ENCODE measurements at places on chromosomes 6 and 20.
A peak's percentile ranks its signal among the peaks of the same experiment; 100 is the strongest.

DNA sequence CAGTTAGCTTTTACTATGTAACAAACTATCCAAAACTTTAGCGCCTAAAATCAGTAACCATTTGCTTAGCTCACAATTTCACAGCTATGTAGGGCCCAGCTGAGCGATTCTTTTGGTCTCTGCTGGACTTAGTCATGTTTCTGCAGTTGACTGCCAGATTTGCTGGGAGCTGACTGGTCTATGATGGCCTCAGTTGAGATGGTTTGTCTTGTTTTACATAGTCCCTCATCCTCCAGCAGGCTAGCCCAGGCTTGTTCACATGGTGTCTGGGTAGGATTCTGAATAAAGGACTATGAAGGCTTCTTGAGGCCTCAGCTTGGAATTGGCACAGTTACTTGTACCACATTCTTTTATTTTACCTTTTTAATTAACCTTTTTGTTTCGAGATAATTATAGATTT is 247.8 kb upstream of the CHD6 start:
- no peak for DNase-seq

DNA sequence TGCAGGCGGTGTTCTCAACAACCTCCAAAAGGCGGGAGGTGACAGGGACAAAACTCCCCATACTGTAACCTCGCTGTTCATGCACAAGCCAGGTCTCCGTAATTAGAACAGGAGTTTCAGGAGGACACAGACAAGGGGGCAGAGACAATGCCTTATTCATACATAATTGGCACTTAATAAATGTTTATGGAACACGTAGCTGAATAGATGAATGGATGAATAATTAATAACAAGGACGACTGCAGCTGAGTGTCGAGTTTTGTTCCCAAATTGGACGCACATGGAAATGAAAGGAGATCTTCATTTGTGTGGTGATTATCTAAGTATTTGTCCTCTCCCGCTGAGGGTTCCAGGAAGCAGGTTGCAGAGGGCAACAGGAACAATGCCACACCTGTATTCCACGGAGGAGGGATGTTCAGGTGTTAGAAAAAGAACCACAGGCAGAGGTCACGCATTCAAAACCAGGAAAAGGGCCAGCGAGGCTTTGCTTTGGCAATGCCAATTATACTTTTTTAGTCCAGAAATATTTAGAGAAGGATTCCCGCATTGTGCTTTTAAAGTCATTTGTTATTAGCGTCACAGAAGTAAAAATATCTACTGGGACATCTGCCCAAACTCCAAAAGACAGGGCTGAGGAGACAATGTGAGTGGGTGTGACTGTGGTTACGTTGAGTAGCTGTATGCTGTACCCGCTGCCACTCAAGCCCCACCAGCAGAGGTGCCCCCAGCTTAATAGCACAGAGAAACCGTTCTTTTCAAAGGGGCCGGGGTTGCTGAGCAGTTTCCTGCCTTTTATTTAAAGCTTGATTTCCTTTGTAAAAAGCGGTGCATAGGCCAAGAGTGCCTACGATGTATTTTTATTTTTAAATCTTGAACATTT is 123.3 kb downstream of the PXDC1 start:
- peak; percentile 99 for DNase-seq

DNA sequence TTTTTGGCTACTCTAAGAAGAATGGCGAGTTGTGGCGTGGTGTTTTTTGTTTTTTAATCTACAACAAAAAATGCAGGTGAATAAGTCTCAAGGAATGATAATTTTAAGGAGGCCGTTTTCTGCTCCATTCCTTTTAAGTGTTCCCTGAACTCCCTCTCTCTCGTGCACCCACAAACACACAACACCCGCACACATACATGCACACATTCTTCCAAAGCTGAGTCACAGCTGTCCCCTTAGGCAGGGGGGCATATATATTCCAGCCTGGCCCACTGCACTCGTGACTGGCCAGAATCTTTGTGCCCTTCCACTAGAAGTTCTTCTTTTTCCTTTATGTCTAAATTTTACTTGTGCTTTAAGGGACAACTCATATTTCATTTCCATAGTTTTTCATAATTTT is 405.7 kb downstream of the LMBRD1 start:
- DNase-seq: no peak

- DNase-seq: no peak
Measured at GRCh38 chr6:46719099-46719498, 16.1 kb downstream of the PLA2G7 start.

GRCh38 chr20:9611921-9612320 is 97.5 kb downstream of the LAMP5 start:
- no peak for DNase-seq

DNA sequence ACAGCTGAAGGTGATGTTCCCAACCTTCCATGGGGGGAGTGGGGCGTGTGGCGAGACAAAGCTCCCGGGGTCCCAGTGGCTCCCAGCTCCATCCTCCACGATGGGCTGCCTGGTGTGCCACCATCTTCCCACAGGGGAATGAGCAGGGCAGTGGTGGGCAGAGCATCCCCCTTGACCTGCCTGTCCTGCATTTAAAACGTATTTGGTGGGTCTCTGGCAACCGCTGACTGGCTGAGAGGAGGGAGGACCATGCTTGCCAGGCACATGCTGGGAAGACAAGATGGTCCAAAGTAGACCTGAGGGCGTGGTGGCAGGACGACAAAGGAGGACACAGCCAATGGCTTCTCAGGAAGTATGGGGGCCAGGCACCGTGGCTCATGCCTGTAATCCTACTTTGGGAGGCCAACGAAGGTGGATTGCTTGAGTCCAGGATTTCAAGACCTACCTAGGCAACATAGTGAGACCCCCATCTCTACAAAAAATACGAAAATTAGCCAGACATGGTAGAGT is 4.9 kb downstream of the TLDC2 start:
- DNase-seq: no peak

DNA sequence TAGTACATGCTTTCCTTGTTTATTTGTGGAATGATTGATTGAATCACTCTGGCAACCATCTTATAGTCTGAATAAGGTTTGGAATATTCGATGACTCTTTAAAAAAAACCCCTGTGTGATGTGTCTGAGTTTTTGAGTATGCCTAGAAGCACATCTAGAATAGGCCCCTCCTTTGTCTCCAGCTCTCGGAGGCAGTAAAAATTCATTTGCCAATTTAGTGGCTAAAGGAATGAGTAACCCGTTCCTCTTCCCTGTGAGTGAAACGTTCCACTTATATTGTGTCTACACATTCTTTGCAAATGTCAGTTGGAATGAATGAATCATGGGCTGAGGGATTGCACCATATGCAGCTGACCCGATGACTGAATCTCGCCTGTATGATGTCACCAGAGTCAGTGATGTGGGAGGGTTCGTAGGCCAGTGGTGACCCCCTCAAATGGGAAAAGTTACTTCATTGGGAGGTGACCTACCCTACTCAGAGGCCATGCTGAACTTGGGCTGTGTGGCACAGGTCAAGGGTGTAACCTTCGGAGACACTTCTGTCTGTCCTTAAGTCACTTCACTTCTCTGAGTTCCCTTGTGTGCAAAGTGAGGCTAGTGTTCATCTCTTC is 21.6 kb downstream of the MOCS3 start:
- peak; percentile 18 for DNase-seq

DNA sequence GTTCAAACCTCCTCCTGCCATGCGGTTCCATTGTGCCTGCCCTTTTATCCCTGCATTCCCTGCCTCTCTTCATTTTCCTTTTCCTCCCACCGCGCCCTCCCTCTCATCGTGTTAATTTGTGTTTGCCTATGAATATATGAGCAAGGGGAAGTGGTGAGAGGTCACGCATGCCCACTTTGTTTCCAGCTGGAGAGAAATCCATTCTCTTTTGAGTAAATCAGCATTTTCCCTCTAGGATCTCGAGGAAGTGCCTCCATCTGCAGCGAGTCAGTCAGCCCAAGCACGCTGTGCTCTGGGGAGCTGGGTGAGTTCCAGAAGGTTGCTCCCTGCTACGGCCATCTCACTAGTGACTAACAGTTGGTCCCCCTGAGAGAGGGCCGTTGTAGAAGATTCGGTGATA is 42.9 kb downstream of the CDH26 start:
- peak; percentile 78 for DNase-seq

- no peak for DNase-seq
Measured at GRCh38 chr6:135703007-135703406, 148.5 kb upstream of the PDE7B start.

GRCh38 chr20:52294106-52294628 is 102.6 kb upstream of the ZFP64 start:
- no peak for DNase-seq

DNA sequence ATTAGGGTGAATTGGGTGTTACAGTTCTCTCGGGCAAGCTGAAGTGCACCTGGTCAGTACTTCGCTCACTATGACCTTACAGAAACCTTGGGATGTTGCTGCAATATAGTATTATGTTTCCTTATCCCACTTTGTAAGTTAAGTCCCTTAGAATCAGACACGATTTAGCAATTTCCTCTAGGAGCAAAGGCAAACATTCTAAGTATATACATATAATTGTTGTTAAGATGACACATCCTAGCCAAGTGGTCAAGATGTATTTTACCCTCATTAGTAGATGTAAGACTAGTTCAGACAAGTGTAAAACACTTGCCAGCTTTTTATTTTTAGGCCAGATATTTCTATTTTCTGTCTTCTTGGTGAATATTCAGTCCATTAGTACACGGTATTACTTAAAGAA is 31.1 kb upstream of the RGS17 start:
- DNase-seq: no peak

DNA sequence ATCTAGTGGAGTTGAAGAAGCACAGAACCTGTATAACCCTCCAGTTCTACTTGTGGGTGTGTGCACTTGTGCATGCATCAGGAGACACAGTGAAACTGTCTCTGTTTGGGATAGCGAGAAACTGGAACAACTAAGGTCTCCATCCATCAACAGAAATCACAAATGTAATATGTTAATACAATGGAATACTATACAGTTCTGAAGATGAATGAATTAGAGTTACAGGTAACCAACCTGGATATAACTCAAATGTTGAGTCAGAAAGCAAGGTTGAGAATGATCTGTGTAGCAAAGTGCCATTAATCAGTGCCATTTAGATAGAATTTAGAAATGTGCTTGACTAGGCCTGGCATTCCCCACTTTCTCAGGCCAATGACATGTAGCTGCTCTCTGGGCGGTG is 4.6 kb upstream of the NSFL1C start:
- DNase-seq: no peak

DNA sequence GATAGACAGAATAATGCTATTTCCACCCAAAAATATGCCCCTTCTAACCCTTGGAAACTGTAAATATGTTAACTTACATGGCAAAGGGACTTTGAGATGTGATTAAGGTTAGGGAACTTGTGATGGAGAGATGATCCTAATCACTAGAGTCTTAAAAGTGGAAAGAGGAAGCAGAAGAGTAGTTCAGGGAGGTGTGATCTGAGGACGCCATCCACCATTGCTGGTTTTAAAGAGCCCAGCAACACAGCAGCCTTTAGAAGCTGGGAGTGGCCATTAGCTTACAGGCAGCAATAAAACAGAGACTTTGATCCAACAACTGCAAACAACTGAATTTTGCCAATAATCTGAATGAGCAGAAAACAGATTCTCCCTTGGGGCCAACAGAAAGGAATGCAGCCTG is 30.6 kb downstream of the ZNF311 start:
- no peak for DNase-seq

DNA sequence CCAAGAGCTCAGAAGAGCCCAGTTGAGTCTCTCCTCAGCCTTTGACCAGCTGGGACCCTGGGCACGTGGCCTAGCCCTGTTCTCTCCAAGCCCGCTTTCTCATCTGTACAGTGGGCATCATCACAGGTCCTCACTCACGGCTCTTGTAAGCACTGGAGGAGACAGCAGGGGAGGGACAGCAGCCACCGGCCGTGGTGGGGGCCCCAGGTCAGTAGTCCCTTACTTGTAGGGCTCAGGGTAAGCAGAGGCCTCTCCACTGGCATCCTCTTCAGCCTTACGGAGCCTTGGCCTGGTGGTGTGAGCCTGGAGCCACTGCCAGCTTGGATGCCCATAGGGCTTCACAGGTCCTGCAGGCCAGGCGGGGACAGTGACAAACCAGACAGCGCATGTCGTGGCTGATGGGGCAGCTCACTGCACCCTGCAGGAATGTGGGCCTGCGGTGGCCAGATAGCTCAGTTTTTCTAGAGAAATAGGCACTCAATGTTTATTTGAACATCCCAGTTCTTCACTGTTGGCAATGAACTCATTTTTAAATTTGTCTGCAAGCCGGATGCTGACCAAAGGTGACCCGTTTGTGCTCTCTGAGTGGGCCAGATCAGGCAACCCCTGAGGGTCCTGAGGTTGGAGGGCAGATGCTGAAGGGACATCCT is 65.1 kb downstream of the ADNP start:
- DNase-seq: no peak

DNA sequence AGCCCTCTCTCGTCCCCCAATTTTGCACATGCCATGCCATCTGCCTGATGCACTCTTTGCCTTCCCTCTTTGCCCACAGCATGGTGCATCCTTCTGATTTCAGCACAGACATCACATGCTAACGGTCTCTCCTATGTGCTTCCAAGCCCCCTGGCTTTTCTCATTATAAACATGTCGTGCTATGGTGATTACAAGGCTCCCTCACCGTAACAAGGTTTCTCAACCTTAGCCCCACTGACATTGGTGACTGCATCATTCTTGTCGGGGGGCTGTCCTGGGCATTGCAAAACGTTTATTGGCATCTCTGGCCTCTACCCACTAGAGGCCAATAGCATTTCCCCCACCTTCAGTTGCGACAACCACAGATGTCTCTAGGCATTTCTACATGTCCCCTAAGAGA is 187.2 kb downstream of the TFAP2C start:
- no peak for DNase-seq

DNA sequence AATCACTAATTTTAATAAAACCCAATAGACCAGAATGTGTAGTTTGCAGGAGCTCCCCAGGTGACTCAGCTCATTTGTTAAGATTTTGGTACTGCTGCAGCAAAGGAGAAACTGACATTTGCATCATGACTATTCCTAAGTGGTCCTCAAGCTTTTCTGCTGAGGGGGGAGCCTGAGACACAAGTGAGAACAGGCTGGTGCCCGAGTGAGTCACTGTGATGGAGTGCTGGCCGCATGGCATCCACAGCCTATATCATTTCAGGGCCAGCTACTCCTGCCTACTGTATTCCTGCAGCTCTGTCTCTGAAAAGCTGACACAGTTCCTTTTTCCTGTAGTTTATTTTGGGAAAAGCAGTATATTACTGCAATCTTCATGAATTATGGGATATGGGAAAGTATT is 113.7 kb upstream of the ENPP5 start:
- no peak for DNase-seq
